ENCODE measurements at places on chromosomes 7 and 10. TPM values are rescaled to one million over a fixed set of nuclear protein-coding genes. Genes with fewer than 3 reads are reported as not detected.

The VPS37D gene
- total RNA-seq = 17.2 TPM

The GSTO2 gene
- 2.0 TPM for total RNA-seq

The ERVW-1 gene
- total RNA-seq = not detected

The SPDYE3 gene
- total RNA-seq = not detected

The AOAH gene
- total RNA-seq = not detected

The MEOX2 gene
- total RNA-seq = 0.39 TPM

The FAM25A gene
- total RNA-seq = not detected

The RNF148 gene
- not detected for total RNA-seq

The SRGN gene
- not detected for total RNA-seq

The LRMDA gene
- 2.1 TPM for total RNA-seq

The GIMAP5 gene
- total RNA-seq = not detected

The OR13A1 gene
- total RNA-seq = 0.44 TPM

The NEUROG3 gene
- not detected for total RNA-seq

The SLC29A3 gene
- total RNA-seq = 7.8 TPM

The TBX20 gene
- total RNA-seq = 1.2 TPM

The DGKI gene
- total RNA-seq = 19.4 TPM

The NUTM2B gene
- total RNA-seq = 0.42 TPM

The EIF5AL1 gene
- 0.61 TPM for total RNA-seq

The PVRIG gene
- total RNA-seq = not detected

The ATP6V0A4 gene
- total RNA-seq = not detected

The CABCOCO1 gene
- not detected for total RNA-seq

The HDAC9 gene
- 94.8 TPM for total RNA-seq

The MRPS16 gene
- 89.2 TPM for total RNA-seq

The LLCFC1 gene
- total RNA-seq = not detected

The GAD2 gene
- not detected for total RNA-seq

The DENND2A gene
- 64.7 TPM for total RNA-seq

The KCNMA1 gene
- total RNA-seq = 3.2 TPM

The FZD8 gene
- total RNA-seq = 8.9 TPM

The RHOBTB1 gene
- 14.4 TPM for total RNA-seq

The SLC16A9 gene
- total RNA-seq = 1.2 TPM

The PHKG1 gene
- total RNA-seq = not detected

The HABP2 gene
- not detected for total RNA-seq

The TRIM50 gene
- not detected for total RNA-seq

The PNLIP gene
- total RNA-seq = not detected

The DNAH11 gene
- total RNA-seq = 0.22 TPM

The MRC1 gene
- 7.9 TPM for total RNA-seq

The CRCP gene
- total RNA-seq = 29.1 TPM

The SFTPA1 gene
- total RNA-seq = not detected

The FOXI2 gene
- total RNA-seq = 0.17 TPM

The PRLHR gene
- 0.22 TPM for total RNA-seq

All from glutamatergic neuron (in vitro differentiated cells).